Stimulated activated CD4-positive, alpha-beta T cell treated with anti-CD3 and anti-CD28 coated beads, Interleukin-4, amount 100 ng/mL, for 1 hour (primary cell): ENCODE measurements at places on chromosomes 7 and 10.

- no peak for DNase-seq
Measured at GRCh38 chr7:37759526-37759925, 76.0 kb downstream of the GPR141 start.

GRCh38 chr10:22761569-22762220, 47.3 kb upstream of the PIP4K2A start:
- DNase-seq = no peak

DNA sequence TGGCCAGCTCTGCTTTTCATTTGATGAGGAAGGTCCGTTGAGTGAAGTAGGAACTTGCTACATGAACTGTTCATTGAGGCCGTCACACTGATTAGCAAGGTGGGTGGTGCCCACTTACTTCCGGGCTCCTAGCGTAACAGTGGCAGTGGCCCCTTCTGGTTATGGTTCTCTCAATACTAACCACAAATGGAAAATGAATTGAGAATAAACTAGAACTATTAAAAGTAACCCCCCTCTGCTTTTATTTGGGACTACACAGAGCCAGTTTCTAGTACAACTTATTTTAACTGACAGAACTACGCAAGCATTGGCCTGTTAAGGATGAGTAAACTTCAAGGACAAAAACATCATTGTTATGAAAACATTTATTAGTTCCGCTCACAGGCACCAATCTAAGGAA, 519.1 kb downstream of the INHBA start:
- no peak for DNase-seq

DNA sequence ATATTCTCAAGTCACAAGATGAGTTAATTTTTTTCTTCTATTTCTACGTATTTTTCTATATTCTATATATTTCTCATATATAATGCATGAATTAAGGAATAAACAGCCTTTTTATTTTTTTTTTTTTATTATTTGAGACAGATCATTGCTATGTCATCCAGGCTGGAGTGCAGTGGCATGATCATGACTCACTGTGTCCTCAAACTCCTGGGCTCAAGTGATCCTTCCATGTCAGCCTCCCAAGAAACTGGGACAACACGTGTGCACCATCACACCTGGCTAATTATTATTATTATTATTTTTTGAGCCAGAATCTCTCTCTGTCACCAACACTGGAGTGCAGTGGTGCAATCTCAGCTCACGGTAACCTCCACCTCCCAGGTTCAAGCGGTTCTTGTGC, 1.5 kb downstream of the CLDN12 start:
- DNase-seq = no peak

GRCh38 chr10:116190883-116191282, 82.1 kb downstream of the GFRA1 start:
- no peak for DNase-seq

GRCh38 chr10:20267734-20268133, 451.5 kb downstream of the PLXDC2 start:
- DNase-seq = no peak

- no peak for DNase-seq
Measured at GRCh38 chr10:131844529-131845084, 56.2 kb upstream of the PPP2R2D start.
